ENCODE measurements at places on chromosomes 13 and 19.
A peak's percentile ranks its signal among the peaks of the same experiment; 100 is the strongest.

GRCh38 chr19:50721441-50722137 is 1.6 kb upstream of the CLEC11A start:
- DNase-seq: no peak

DNA sequence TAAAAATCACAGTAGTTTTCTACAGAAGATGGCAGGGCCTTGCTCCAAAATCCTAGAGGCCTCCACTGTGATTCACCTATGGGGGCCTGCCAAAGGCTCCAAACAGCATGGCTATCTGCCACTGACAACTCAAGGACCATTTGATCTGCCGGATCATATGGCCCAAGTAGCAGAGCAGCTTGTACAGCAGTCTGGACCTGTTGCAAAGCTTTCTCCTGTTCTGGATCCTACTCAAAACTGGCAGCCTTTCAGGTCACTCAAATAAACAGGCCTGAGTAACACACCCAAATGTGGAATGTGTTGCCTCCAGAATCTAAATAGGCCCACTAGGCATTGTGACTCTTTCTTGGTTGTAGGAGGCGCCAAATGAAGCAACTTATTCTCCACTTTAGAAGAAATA is 1049.3 kb downstream of the PCDH9 start:
- no peak for DNase-seq

- no peak for DNase-seq
Measured at GRCh38 chr13:77730572-77730971, 33.1 kb downstream of the SLAIN1 start.

- DNase-seq: peak; percentile 48
Measured at GRCh38 chr13:21670006-21670882, 629 bp upstream of the FGF9 start.

DNA sequence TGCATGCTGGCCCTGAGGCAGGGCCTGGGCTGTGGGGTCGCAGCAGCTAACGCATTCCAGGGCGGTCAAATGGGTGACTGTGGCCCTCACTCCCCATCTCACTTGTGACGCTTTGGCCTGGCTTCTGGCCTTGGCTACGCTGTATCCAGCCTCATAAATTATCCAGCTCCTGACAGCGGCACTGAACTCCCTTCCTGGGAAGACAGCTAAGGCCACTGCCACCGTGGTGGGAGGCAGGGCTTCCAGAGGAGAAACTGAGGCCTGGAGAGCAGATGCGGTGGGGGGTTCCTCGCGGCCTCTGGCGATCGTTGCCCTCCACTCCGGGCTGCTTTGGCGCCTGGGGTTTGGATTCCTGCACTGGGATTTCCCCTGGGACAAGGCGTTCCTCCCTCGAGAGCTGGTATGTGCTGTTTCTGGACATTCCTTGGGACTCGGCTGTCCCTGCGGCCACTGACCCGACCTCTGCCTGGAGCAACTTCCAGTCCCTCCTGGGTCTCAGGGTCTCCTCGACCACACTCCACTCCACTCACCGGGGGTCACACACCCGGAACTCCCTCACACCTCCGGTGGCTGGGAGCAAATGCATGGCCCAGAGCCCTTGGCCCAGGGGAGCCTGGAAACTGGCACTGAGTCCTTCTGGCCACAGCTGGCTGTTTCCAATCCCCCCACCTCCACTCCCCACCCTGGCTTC is 3.4 kb downstream of the TBXA2R start:
- no peak for DNase-seq

GRCh38 chr19:10508707-10509106 is 5.6 kb upstream of the KEAP1 start:
- DNase-seq: no peak

GRCh38 chr13:79637133-79637763 is 156.3 kb downstream of the NDFIP2 start:
- no peak for DNase-seq
